ENCODE measurements at places on chromosomes 11 and 22.
A peak's percentile ranks its signal among the peaks of the same experiment; 100 is the strongest.

DNA sequence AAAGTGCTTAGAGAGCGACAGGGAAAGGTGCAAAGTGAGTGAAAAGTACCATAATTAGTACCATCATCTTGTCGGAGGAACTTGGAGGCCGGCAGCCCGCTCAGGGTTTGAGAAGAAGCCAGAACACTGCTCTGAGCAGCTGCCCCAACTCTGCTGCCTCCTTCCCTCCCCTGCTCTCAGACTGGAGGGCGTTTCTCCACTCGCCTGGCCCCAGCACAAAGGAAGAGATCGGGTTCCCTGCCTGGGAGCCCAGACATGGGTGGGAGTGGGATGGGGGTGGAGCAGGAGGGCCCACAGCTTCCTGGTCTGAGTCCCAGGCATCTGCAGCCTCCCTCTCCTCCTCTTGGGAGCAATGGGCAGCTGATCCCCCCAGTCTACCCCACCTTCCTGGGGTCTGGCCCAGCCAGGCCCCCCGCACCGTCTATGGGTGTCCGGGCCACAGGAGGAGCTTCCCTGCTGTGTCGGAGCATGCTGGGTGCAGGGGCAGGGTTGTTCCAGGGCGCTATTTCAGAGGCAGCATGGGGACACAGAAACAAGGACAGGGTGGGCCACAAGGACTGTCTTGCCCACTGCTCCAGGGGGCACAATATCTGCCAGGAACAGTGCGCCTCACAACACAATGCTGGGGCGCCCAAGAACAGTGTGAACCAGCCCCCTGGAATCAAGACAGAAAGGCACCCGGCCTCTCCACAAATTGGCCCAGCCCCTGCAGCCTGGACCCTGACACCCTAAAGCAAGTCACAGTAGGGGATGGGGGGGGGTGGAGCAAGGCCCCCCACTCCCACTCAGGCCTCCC lies 4.8 kb downstream of the LIF start:
- no peak for DNase-seq

GRCh38 chr11:119483881-119484371 lies 61.0 kb upstream of the THY1 start:
- DNase-seq, result no peak

DNA sequence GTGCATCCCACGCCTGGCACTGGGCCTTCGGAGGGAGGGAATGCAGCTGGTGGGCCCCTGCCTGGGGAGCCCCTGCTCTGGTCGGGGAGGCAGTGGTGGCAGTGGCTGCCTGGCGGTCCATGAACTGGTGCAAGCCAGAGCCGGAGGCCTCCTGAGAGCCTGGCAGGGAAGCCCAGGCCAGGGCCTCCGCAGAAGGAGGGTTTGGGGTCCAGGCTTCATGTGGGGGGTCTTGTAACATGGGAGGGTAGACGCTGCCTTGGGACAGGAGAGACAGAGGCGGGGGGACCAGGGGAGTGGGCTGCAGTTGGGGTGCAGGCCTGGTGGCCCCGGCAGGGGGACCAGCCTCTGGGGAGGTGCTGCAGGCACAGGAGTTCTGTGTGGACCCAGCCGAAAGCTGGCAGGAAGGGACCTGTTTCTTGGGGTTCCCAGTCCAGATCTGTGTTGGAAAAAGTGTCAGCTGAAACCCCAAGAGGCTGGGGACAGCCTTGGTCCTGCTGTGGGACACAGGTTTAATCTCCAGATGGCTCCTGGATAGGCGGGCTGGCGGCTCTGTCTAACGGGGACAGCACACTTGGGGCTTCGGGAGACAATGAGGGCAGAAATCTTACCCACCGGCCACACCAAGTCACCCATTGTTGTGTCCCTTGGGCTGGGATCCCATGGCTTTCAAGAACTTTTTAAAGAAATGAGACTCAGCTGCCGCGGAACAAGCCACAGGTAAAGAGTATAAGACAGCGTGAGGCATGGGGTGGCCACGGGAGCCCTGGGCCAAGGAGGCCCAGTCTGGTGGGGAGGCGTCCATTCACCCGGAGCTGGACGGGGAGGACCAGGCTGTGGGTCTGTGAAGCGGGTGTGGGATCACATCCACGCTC lies 73.5 kb downstream of the KCNQ1 start:
- no peak for DNase-seq

DNA sequence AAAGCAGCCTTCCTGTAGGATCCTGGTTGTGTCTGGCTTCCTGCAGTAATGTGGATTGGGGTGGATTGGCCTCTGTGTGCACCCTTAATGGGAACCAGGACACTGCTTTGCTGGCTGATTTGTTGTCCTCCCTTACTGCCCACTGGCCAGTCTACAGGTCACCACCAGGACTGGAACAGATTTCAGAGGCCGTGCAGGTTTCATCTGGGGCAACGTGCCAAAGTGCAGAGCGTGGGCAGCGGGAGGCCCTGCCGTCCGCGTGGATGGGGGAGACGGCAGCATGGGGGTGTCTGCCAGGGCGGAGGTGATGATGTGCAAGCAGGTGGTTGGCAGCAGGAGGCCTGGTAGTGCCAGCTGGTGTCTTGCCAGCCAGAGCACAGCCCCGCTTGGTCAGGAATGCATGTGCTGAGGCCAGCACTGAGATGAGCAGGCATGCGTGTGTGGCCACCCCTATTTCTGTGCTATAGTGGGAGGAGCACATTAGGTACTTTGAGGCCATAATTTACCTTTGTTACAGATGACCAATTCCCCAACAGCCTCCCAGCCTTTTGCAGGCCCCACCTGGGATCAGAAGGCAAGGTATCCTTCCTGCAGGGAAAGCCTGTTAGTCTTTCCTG lies 24.3 kb downstream of the BCR start:
- DNase-seq, result peak; percentile 46

- no peak for DNase-seq
Measured at GRCh38 chr11:71332447-71332846, 80.1 kb upstream of the SHANK2 start.

DNA sequence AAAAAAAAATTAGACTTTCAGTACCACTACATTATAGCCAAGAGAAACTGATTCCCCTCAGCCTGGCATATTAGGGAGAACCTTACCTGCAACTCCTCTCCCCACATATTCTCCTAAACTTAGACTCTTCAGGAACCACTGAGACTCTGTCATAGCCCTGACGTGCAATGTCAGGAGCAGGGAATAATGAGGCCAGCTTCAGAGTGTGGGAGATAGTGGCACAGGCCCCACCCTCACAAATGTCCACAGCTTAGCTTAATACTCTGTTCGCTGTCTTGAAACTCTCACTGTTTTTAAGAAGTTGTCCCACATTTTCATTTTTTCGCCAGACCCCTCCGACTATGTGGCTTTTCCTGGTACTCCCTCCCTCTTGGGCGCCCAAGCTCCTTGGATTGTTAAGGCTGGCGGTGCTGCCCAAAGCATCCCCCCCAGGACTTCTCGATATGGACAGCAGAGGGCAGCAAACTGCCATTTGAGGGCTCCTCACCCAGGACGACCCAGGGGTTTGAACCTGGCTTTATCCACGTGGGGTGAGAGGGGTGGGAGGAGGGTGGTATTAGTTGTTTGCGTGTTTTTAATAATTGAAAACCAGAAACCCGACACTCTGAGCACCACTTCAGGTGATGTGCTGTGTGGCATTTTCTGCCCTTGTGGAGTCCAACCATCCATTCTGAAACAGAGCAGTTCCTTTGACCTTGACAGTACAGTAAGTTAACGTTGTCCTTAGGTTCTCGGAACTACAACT lies 45.2 kb upstream of the RASSF10 start:
- peak; percentile 48 for DNase-seq

GRCh38 chr11:46850829-46851380 lies 4.8 kb upstream of the CKAP5 start:
- no peak for DNase-seq

DNA sequence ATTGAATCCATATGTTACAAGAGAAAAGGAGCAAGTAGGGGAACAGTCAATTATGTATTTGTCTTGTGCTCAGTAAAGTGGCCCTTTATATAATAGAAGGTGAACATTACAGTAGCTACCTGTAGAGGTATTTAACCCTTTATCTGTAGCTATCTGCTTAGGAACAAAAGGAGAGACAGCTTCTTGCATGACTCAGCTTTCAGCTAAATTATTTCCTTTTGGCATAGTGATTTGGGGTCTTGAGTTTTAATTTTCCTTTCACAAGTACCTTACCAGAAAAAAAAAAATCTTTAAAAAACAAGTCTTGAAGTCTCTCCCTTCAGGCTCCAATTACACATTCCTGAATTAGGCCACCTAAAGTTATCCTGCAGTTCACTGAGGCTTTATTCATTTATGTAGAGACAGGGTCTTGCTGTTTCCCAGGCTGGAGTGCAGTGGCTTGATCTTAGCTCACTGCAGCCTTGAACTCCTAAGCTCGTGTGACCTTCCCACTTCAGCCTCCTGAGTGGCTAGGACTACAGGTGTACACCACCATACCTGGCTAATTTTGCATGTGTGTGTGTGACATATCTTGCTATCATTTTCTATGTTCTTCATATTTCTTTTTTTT lies 32.6 kb upstream of the RCE1 start:
- DNase-seq, result no peak

DNA sequence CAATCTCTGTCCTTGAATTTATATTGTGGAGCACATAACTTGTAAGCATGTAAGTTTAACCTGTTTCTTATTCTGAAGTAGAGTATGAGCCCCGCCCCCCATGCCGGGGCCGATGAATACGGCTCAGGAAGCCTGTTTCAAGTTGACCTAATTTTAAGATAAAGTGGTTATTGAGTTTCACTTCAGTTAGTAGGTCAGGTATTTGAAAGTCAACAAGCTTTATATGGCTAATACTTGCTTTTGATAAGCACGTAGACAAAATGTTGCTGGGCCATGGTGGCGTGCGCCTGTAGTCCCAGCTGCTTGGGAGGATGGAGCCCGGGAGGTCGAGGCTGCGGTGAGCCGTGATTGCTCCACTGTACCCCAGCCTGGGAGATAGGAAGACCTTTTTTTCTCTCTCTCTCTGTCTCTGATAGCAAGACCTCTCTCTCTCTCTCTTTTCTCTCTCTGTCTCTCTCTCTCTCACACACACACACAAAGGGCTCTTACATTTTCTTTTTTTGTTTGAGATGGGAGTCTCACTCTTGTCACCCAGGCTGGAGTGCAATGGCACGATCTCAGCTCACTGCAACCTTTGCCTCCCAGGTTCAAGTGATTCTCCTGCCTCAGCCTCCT lies 14.4 kb downstream of the YWHAH start:
- no peak for DNase-seq

- DNase-seq, result peak; percentile 58
Measured at GRCh38 chr11:116960930-116961329, 123.5 kb upstream of the APOA1 start.

DNA sequence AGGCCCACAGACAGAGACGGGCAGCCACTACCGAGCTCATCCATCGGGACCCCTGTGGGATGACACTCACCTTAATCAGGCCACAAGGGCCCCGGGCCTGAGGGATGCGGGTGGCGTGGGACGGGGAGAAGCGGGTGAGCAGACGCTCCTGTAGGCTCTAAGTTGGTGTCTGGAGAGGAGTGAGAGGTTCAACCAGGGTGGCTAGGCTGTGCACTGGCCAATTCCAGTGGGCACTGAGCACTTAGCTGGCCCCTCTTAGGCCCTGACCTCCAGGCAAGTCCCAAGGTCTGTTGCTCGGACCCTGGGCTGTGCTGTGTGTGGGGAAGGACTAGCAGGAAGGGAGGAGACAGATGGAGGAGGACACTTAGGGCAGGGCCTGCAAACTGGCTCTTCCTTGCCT lies 139.3 kb downstream of the ST3GAL4 start:
- DNase-seq, result no peak

- peak; percentile 27 for DNase-seq
Measured at GRCh38 chr11:115659061-115659963, 155.1 kb upstream of the CADM1 start.

- DNase-seq, result peak; percentile 65
Measured at GRCh38 chr11:92050305-92050704, 174.3 kb upstream of the FAT3 start.

DNA sequence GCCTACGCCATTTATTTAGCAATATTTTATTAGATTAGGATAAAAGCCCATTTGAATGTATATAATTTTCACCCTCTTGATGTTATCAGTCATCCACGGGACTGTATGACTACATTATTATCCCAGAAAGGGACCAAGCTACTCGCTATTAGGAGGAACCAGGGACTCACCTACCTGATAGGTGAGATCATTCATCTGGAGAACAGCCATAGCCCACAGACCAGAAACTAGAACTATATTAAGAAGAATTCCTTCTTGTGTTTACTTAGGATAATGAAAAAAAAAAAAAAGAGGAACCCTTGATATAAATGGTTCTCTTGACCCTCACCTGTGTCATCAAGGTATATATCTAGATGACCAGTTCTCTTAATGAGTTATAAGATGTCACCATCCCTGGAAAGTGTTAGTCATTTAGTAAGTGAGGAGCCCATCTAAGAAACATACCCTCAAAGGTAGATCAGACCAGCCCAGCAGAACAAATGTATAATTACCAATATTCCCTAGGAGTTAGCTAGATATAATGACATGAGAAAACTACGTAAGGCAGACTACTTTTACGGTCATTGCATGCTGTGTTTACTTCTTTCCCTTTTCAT lies 8.0 kb downstream of the SIK3 start:
- no peak for DNase-seq

GRCh38 chr22:38868286-38868721 lies 3.7 kb downstream of the CBX6 start:
- DNase-seq, result no peak

- no peak for DNase-seq
Measured at GRCh38 chr11:108819957-108820356, 155.1 kb downstream of the DDX10 start.

DNA sequence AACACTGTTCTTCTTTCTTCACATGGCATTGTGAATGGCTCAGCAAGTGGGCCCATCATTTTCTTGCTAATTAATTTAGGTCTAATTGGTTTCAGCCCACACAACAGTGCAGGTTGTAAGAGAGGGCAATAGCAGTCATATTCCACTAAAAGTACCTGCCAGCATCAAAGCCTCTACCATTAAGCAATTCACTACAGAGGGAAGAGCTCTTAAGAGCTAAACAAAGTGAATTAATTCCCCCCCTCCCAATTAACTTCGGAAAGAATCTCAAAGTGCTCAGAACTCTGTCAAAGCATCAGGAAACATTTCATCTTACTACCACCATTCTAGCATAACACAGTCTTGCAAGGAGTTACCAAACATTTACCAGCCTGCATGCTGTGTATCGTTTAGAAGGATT lies 133.9 kb upstream of the UBASH3B start:
- DNase-seq, result no peak

- no peak for DNase-seq
Measured at GRCh38 chr11:19389787-19390303, 149.1 kb upstream of the E2F8 start.

All from kidney glomerular epithelial cell (primary cell).